Stimulated activated CD4-positive, alpha-beta T cell treated with anti-CD3 and anti-CD28 coated beads, Interleukin-15, amount 100 ng/mL, for 1 hour (primary cell): ENCODE measurements at places on chromosomes 11 and 22.

DNA sequence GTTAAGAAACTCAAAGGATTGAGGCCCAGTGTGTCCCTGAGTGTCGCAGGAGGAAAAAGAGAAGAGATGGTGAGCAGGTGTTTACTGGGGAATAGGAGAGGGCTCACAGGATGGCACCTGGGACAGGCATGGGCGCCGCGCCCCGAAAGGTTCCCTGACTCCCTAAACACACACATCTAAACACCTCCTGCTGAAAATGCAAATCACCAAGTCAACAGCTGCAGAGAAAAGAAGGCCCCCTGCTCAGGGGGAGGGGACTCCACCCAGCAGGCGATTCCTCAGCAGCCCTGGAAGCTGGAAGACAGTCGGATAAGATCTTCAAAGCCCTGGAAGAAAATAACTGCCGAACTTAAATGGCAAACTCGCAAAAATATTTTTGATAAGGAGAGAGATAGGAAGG, 377.2 kb downstream of the BRD1 start:
- no peak for DNase-seq

GRCh38 chr11:129242855-129243254, 50.7 kb upstream of the ARHGAP32 start:
- DNase-seq = no peak

DNA sequence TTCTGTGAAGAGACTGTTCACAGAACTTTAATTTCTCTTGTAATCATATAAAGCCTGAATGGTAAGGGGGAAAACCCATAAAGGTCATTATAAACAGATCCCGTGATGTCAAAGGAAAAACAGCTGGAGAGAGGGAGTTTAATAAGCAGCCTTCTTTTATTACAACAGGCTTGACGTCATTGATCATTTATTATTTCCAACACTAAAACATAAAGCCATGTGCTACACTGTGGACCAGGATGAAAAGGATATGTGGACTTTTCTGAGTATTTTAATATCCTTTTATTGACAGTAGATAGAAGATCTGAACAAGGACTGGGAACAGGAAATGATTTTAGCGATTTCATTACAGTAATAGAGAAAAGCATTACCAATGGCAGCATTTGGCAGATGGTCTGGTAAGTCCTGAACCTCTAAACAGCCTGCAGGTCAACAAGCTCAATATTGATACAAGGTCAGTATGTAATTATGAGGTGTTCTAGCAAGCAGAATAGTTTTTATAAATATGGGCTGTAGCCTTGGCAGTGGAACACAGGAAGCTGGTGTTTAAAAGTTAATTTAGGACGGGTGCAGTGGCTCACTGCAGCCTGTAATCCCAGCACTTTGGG, 25.1 kb upstream of the TPH1 start:
- no peak for DNase-seq

DNA sequence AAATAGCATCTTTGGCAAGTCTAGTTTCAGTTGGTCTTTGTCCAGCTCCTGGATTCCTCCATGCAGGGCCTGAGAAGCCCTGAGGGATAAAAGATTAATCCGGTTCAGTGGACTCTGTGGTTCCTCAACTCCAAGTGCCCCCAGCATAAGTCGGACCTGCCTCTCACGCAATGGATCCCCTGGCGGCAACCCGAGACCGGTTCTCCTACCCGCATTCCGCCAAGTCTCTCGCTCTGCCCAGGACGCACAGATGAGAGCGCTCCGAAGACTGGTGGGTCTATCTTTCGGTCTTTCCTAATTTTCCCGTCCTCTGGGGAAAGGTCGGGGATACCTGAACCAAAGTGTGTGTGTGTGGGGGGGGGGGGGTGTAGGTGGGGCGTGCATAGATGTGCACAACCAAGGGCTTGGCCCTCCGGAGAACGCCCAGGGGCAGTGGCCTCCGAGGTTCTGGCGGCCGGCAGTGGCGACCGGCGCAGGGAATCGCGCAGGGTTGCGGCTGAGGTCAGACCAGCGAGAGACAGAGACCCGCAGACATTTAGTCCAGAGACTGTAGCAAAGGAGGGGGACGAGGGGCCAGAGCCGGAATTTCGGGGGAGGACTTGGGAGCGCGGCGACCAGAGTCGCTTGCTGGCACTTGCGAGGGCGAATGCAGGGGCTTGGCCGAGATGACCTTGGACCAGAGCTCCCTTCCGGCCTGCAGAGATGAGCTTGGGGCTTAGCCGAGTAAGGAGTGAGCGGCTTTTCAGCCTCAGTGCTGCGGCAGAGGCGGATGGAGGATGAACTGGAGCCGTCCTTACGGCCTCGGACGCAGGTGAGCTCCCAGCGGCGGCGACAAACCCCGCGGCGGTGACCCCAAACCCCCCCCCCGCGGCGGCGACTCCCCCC, 712 bp upstream of the SLC2A11 start:
- DNase-seq = no peak

- no peak for DNase-seq
Observed at GRCh38 chr11:99640671-99641070, 619.9 kb downstream of the CNTN5 start.

GRCh38 chr22:20980938-20981722, 967 bp upstream of the LZTR1 start:
- DNase-seq = no peak

DNA sequence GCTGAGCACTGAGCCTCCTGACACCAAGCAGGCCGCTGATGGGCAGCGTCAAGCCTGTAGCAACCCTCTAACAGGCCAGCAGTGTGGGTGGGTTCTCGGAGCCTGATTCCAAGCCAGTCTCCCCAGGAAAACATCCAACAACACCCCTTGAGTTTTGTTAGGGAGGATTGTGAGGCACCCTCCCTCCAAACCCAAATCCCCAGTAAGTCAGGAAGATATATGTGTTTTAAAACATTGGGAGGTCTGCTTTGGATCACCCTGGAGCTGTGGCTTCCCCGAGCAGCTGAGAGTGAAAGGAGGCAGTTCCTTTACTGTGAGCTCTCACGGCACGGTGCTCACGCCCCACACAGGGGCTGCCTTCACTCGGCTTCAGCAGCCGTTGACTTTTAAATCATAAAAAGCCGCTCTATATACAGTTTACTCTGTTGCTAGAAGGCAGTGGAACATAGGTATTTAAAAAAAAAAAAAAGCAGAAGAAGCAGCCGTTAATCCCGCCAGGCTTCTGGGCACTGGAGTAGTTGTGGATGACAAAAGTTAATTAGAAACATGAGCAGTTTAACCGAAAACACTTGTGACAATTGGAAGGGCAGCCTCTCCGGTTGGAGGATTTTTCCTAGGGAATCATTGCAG, 218.6 kb downstream of the NAV2 start:
- DNase-seq = no peak

DNA sequence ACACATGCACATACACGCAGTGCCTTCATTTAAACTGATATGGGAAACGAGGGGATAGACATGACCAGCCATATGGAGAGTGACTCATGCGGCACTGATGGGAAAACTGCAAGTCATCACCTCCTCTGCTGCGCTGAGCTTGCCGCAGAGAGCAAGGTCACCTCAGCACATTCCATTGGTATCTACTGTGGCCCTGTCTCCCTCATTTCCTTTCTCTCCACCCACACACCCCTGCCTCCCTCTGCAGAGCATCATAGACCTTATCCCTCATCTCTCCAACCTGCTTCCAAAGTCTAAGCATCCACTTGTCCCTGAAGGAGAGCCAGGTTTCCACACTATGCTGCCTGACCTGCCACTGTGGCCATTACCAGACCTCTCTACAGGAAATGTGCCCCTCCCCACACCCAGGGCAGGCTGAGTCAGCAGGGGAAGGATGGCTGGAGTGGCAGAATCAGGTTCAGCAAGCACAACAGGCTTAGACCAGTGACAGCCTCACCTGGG, 116.9 kb upstream of the SNX19 start:
- DNase-seq = no peak

DNA sequence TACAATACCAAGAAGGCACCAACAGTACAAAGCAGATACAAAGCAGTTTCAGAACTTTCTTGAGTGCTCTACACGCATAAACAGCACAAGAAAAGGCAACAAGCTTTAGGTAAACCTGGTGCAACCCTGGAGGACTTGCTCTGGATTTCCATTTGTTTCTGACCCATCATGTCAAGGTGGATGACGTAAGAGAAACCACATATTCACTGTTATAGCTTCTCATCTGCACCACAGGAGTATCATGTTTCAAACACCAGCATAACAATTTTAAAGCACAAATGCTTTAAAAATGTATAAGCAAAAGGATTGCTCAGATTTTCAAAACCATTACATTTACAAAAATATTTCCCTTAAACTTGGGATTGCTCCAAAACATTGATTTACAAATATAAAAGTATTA, 25.0 kb upstream of the YPEL1 start:
- no peak for DNase-seq

DNA sequence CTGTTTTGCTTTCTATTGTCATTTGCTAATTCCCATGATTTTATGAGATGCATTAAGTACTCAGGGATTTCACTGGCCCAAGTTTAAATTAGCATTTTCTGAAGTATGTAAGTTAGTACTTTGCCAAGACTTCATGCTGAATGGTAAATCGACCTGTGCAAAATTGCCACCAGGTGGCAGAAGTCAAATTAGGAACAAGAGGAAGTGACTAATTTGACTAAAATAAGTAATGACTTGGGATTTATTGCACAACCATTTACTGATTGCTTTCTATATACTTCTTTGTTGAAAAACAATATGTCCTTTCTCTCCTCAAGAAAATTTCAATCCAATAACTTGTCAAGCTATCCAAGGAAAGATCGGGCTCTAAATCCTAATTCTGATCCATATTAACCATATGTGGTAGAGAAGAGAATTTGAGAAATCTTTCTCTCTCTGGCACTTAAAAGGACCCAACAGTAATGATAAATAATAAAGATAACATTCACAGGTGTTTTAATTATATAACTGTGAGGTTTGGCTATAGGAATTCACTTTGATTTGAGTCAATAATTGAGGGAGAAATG, 253.7 kb upstream of the CHORDC1 start:
- DNase-seq = no peak
